ENCODE measurements at places on chromosomes 5 and 9.

DNA sequence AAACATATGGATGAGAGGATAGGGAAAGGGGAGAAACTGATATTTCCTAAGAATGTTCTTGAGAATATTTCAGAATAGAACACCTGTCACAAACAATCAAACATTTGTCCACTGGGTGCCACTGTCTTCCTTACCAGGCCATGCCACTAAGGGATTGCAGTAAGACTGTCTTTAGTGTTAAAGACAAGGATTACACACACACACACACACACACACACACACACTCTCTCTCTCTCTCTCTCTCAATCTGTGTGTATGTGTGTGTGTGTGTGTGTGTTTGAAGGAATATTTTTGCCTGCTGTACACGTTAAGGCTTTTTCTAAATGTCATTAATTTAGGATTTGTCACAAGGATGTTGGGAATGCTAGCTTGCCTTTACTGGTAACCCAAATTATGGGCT, 54.4 kb downstream of the CCDC192 start:
- DNase-seq = no peak
- no peak overlapping the region for H3K4me3 ChIP-seq
- H3K4me1 ChIP-seq = no peaks in the 10 kb centered on the region
- no peaks in the 10 kb centered on the region for H3K36me3 ChIP-seq

DNA sequence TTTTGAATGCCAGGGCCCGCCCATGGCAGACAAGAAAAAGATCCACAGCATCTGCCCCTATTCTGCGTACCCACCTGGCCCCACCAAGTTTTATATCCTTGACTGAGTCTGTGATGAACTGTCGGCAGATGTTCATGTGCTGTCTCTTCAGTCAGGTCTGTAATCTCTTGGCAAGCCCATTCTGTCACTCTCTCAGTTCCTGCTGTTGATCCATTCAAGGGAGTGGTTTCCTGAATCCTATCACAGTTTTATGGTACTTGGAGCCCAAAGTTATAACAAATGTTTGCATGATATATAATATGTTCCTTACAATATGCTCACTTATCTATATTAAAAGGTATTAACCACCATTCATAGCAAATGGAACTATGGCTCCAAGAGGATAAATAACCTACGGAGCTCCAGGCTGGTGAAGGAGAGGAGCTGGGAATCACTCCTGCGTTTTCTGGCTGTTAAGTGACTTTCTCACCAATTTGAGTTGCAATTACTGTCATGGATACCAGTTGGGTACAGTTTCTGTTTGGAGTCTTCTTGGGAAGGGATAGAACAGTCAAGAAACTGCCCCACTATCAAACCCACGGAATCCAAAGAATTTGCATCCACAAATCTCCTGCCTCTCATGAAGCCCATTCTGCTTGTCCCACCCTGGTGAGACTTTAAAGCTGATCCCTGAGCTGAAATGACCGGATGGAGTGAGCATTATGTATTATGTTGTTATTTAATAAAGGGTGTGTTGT, 103.4 kb upstream of the SPRY4 start:
- H3K4me1 ChIP-seq = no peaks in the 10 kb centered on the region
- no peak overlapping the region for H3K27ac ChIP-seq
- no peak for DNase-seq
- no peak overlapping the region for H3K4me3 ChIP-seq

GRCh38 chr9:104572612-104573011, 3.6 kb downstream of the OR13C8 start:
- no peak for DNase-seq
- H3K4me1 ChIP-seq = no peaks in the 10 kb centered on the region
- H3K36me3 ChIP-seq = no peaks in the 10 kb centered on the region
- H3K27ac ChIP-seq = no peak overlapping the region
- H3K4me3 ChIP-seq = no peak overlapping the region

DNA sequence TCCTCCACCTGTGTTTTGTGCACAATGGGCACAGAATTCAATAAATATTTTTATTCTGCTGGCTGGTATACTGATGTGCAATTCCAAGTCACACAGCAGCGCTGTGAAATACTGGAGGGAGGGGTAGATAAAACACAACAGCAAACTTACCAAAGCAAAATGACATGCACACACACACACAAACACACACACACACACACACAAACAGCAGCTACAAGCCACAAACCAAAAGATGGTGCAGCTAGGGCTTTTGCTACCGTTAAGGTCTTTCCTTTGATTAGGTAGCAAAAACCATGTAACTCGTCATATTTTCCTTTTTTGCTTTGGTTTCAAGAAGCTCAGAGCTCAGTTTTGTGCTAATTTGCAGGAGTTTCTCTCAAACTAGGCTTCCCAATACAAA, 1.8 kb upstream of the TBCA start:
- DNase-seq = no peak
- H3K36me3 ChIP-seq = no peaks in the 10 kb centered on the region
- H3K27me3 ChIP-seq = no peaks in the 10 kb centered on the region
- no peak overlapping the region for H3K27ac ChIP-seq
- no peak overlapping the region for H3K4me3 ChIP-seq

DNA sequence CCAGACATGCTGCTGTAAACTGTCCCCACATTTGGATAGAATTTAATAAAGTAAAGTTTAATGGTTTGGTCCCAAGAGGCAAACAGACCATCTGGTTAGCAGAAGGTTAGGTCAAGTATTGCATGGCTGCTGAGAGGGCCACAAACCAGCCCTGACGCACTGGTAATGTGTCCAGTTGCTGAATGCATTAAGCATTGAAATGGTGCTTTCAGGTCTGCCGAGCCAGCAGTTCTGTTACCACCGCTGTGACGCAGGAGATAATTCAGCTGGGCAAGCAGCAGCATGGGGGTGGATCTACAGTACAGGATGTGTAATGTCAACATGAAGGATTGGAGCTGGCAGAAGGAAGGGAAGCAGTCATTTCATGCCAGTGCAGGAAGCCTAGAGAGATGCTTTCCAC, 16.0 kb downstream of the ZNF462 start:
- H3K4me3 ChIP-seq = no peak overlapping the region
- H3K36me3 ChIP-seq = no peaks in the 10 kb centered on the region
- H3K4me1 ChIP-seq = no peaks in the 10 kb centered on the region
- no peak for DNase-seq
- no peak overlapping the region for H3K27ac ChIP-seq
